ENCODE measurements at places on chromosomes 4 and X.

- peak; percentile 69 for DNase-seq
These were observed 164.7 kb upstream of the SLC7A11 start for GRCh38 chr4:138406876-138407275.

- DNase-seq, result peak; percentile 11
These were observed 639.7 kb downstream of the TRIML1 start for GRCh38 chr4:188778905-188779304.

DNA sequence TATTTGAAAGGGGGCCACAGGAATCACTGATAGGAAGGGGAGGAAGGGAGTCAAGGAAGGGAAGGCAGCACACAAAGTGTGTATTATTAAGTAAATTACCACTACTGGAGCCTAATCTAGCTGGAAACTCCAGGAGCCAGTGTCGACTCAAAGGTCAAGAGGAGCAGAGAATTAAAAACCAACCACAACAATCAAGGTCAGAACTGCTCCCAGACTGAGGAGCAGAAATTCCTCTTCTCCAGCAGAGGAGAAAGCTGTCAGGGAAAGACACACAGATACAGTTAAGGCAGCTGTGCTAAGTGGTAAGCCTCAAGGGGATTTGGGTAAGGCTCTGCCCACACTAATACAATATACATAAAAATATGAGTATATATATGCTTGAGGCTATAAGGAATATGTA is 87.5 kb upstream of the PTPN13 start:
- no peak for DNase-seq

GRCh38 chr4:138034871-138035270 is 207.3 kb downstream of the SLC7A11 start:
- peak; percentile 67 for DNase-seq

All from choroid plexus epithelial cell (primary cell).